Activated CD4-positive, alpha-beta memory T cell treated with anti-CD3 and anti-CD28 coated beads for 36 hours (primary cell): ENCODE measurements at places on chromosomes 7 and 10. TPM values are rescaled to one million over a fixed set of nuclear protein-coding genes. Genes with fewer than 3 reads are reported as not detected.
A peak's percentile ranks its signal among the peaks of the same experiment; 100 is the strongest.

- no peak overlapping the region for H3K4me3 ChIP-seq
- no peaks in the 10 kb centered on the region for H3K27me3 ChIP-seq
- H3K27ac ChIP-seq, result no peak overlapping the region
- DNase-seq, result no peak
- peaks cover 37% of the 10 kb centered on the region for H3K36me3 ChIP-seq
These were observed 14.8 kb downstream of the NACAD start for GRCh38 chr7:45073786-45074527.

- H3K4me3 ChIP-seq, result no peak overlapping the region
- peaks cover 8% of the 10 kb centered on the region for H3K4me1 ChIP-seq
- H3K36me3 ChIP-seq, result peaks cover 2% of the 10 kb centered on the region
- H3K27me3 ChIP-seq, result no peaks in the 10 kb centered on the region
These were observed 26.7 kb upstream of the GGCT start for GRCh38 chr7:30531286-30531685.

DNA sequence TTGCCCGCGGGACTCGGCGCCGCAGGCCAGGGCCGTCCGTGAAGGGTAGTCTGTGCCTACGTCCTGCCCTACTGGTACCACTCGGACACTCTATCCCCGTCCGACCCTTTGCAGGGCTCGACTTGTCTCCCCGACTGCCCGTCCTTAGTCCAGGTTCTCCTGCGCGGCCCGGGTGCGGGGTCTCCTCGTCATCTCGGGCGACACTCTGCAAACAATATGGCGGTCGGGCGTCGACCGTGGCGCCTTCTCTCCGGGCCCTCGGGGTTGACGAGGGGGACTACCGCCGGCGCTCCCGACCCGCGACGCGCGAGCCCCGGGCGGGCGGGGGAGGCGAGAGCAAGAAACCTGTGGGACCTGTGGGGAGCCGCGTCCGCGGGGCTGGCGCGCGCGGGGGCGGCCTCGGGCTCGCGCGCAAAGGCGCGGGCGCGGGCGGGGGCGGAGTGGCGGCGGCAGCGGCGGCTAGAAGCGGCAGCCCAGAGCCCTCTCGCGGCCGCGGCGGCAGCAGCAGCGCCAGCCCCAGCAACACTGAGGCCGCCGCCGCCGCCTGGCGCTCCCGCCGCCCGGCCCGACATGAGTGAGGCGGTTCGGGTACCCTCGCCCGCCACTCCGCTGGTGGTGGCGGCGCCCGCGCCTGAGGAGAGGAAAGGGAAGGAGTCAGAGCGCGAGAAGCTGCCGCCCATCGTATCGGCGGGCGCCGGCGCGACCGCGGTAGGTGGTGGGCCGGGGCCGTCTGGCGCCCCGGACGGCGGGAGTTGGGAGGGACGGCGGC is at the start of gene HECTD2:
Gene HECTD2 (plus strand): TSS at position 476 of the 769 bp plus-strand sequence. CDS start 95 bp downstream, at position 571.
- H3K4me3 ChIP-seq, result peak within 1 kb of the TSS; percentile 79
- H3K27me3 ChIP-seq, result no peaks in the 10 kb centered on the region
- DNase-seq, result peak; percentile 82

DNA sequence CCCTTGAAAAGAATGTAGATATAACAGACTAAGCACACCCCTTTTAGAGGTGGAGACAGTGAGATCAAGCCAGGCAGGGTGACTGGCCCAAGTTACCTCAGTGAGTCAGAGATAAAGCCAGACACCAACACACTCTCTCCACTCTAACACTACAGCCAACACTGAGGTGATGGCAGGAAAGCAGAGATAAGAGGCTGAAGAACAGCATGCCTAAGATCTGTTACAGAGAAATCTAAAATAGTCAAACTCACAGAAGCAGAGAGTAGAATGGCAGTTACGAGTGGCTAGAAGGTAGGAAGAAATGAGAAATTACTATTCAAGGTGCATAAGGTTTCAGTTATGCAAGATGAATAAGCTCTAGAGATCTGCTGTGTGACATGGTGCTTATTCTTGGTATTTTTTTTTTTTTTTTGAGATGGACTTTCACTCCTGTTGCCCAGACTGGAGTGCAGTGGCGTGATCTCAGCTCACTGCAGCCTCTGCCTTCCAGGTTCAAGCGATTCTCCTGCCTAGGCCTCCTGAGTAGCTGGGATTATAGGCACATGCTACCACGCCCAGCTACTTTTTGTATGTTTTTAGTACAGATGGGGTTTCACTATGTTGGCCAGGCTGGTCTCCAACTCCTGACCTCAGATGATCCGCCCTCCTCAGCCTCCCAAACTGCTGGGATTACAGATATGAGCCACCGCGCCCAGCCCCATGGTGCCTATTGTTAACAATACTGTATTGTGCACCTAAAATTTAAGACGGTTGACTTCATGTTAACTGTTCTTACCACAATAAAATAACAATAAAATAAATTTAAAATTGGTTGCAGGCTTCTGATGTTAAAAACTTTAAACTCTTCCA is 28.7 kb downstream of the ICA1 start:
- peaks cover 3% of the 10 kb centered on the region for H3K27me3 ChIP-seq
- DNase-seq, result no peak
- no peak overlapping the region for H3K4me3 ChIP-seq
- no peaks in the 10 kb centered on the region for H3K4me1 ChIP-seq

- H3K27ac ChIP-seq, result no peak overlapping the region
- peaks cover 63% of the 10 kb centered on the region for H3K27me3 ChIP-seq
- no peaks in the 10 kb centered on the region for H3K36me3 ChIP-seq
- H3K4me1 ChIP-seq, result no peaks in the 10 kb centered on the region
These were observed 13.9 kb downstream of the PAX2 start for GRCh38 chr10:100759331-100759730.

DNA sequence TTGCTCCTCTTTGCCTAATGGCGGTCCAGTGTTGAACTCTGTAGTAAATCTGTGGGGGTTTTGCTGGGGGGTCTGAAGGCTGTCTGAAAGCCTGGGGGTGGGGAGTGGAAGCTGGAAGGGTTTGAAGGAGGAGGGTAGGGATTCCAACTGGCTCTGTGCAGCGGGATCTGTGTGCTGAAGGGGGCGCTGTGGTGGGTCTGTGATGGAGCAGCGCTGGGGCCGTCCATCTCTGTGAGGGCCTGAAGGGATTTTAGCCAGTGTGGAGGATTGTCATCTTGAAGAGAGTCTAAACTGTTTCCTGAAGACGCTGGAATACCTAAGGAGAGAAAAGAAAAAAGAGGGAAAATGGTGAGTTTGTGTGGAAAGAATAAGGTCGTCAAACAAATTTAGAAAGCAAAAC is 129.2 kb downstream of the STRA8 start:
- H3K27ac ChIP-seq, result no peak overlapping the region
- no peaks in the 10 kb centered on the region for H3K27me3 ChIP-seq
- no peak overlapping the region for H3K4me3 ChIP-seq
- DNase-seq, result no peak

The PKD2L1 gene
- not detected for total RNA-seq

The ANK3 gene
- 21.2 TPM for total RNA-seq

The C10orf62 gene
- total RNA-seq, result not detected

The HOXA3 gene
- not detected for total RNA-seq
